Suprapubic skin (tissue), 4 donors: ENCODE measurements at places on chromosomes 2 and 18.

GRCh38 chr18:29164020-29164706 is 987.2 kb upstream of the CDH2 start:
- DNase-seq, result no peak

DNA sequence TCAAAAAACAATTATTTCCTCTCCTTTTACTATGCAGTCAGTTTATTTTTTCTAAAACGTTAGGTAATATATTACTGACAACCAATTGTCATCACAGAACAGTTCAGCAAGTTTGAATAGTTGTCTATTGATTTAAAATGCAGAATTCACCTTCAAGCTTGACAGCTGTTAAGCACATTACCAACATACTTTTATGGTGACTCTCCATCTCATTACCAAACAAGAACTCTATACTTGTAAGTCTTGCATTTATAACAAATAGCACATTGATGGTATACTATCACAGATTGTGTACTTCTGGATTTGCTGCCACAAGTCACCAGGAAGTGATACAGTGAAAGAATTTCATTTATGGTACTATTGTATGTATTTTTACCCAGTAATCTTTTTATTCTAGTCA is 99.4 kb upstream of the PPP1CB start:
- no peak for DNase-seq

- no peak for DNase-seq
Observed at GRCh38 chr2:43038696-43039094, 187.7 kb downstream of the ZFP36L2 start.

DNA sequence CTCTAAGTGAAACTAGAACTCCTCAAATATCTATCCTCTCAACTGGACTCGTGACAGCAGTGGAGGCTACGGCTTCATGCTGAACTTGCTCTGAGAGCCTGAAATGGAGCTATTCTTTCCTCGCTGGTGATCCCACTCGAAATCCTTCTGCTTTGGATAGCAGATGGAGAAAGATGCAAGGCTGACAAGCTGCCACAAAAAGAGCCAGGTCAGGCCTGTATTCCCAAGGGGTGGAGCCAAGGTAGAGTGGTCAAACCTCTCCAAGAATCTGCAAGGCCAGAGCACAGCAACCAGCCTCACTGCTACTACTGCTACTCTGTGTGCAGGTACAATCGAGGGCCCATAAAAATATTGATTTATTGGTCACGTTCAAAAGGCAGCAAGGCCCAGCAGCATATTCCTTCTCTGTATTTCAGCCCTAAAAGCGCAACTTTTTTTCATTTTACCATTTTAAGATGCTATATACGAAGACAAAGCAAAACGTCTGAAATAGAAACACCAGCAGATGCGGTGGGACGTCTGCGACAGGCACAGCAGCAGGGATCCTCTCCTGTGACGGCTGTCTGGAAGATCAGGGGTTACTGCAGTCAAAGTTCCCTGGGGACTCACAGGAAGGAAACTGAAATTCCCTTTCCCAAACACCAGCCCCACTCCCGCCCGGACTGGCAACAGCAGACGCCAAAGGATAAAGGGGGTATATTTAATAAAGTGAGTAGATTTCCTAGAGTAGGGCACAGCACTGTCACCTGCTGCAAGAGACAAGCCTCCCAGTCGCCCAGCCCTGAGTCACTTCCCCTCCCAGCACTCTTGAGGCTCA is 2.4 kb downstream of the SPRED2 start:
- no peak for DNase-seq
